Central memory CD4-positive, alpha-beta T cell (primary cell): ENCODE measurements at places on chromosomes 6 and 20.
A peak's percentile ranks its signal among the peaks of the same experiment; 100 is the strongest.

- no peak for DNase-seq
Observed at GRCh38 chr20:32570401-32571190, 14.5 kb downstream of the NOL4L start.

DNA sequence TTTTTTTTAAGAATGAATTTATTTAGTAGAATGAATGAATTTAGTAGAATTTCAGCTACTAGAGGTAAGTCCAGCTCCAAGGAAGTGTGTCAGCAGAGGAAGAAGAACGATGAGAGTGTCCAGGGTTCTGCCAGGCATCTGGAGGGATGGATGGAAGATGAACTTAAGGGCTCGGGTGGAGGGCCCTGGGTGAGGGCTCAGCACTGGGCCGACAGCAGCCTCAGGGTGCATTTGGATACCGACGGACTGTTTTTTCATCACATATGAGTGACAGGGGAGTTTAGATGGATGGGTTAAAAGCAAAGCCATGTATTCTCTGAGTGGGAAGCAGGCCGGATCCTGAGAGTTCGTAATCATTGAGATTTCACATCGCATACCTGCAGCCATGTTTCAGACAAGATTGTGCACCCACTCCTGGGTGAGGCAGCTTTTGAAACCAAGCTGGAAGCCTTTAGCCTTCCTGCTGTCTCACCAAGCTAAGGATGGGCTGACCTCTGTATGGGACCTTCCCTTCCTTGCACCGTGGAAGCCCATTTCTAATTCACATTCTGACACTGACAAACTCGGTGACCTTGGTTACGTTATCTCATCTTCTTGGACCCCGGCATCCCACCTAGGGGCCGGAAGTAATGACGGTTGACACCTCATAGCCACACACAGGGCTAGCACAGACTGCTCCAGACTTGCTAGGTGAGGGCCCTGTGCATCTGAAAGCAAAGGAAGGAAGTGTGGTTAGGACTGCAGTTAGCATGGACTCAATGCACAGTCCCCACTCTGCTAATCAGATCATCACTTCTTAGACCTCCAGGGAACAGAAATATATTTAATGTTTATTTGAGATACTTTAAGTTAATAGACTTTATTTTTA lies 228.5 kb downstream of the SLC24A3 start:
- no peak for DNase-seq

- no peak for DNase-seq
Observed at GRCh38 chr20:64160526-64161355, 3.5 kb upstream of the MYT1 start.

DNA sequence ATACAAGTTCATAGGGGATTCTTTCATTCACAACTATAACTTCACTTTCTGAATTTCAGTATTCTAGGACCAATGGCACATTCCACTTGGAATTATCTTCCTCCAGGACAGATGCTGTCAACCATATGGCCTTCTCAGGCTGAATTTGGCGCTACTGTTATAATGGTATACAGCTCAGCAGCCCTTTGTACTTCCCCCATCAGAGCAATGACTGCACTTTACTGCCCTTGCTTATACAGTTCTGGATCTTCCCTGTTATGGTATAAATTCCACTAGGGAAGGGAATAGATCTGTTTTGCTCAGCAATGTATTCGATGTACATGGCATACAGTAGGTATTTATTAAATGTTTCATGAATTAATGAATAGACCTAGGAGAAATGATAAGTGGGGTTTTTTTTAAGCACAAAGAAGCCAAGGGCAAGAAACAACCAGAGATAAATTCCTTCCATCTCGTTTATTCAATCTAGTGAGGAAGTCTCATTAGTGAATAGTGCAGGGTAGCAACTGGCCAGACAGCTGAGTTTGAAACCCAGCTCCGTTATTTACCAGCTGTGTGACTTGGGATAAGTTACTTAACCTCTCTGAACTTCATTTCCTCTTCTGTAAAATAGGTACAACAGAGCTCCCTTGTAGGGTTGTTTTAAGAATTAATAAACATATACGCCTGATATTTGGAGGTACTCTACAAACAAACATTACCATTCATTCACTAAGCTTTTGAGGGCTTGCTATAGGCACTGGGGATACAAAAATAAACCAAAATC lies 97.1 kb upstream of the PRDM1 start:
- no peak for DNase-seq

DNA sequence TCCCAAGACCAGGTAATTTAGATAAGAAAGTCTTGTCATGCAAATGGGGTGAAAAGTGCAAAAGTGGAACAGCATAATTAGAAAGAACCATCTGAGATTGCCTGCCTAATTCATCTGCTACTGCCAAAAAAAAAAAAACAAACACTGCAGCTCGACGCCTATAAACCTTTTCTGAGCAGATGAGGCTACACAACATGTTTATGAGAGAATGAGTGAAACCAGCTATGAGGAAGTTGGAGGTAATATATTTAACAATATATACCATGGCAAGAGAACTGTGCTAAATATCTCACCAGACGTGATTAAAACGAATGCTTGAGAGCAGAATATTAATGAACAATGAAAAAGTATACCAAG lies 50.0 kb downstream of the LAMA4 start:
- no peak for DNase-seq

DNA sequence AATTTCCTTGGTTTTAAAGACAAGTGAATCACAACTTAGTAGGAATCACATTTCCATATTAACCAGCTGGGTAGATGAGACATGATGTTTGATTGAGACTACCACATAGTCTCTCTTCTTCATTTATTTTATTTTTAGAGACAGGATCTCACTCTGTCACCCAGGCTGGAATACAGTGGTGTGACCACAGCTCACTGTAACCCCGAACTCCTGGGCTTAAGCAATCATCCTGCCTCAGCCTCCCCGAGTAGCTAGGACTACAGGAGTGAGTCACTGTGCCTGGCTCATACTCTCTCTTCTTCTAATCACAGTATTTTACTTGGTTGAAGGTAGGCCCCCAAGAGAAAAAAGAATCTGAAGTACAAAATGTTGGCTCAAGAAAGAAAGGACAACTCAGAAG lies 80.2 kb upstream of the ASF1A start:
- DNase-seq = no peak

DNA sequence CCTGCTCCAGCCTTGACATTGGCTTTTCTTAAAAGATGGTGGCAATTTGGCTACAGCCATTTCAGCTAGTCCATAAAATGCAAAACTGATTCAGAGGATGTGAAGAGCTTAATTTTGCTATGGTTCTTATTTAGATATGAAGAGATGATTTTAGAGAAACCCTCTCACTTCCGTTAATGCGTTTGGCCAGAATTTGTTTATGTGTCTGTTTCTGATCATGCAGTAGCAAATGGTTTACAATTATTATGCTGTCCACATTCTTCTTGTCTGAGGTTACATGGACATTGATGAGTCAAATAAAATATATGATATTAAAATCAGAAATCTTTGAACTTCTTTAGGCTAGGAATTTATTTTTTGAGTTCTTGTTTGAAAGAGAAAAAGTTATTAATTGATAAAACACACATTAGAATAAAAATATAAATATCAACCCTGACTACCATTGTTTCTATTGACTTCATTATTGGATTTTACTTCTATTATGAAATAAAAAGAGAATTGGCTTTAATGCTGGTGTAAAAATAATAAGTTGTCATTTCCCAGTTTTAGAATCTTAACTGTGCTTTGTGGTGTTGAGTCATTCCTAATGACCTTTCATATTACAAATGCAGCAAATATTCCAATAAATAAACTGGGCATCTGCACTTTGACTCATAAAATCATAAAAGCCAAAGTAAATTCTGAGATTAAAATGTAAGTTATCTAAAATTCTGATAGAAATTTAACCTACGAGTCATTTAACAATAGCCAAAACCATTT lies 1286.0 kb upstream of the GJE1 start:
- DNase-seq = no peak

- no peak for DNase-seq
Observed at GRCh38 chr20:859751-860231, 26.3 kb downstream of the FAM110A start.

DNA sequence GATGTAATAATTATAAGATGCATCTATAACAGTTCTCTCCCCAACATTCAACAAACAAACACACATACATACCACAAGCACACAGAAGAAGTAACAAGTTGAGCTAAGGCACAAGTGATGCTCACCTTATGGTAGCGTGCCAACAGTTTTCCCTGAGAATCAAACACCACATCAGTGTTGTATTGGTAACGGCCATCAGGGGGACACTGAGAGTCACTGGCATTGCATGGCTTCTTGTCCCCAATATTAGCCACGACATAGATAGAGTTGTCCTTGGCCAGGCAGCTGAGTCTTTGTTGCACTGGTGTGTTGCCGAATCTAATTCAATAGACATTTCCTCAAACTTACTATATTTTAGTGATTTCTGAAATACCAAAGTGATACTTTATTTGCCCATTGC lies 14.8 kb upstream of the VNN1 start:
- no peak for DNase-seq

DNA sequence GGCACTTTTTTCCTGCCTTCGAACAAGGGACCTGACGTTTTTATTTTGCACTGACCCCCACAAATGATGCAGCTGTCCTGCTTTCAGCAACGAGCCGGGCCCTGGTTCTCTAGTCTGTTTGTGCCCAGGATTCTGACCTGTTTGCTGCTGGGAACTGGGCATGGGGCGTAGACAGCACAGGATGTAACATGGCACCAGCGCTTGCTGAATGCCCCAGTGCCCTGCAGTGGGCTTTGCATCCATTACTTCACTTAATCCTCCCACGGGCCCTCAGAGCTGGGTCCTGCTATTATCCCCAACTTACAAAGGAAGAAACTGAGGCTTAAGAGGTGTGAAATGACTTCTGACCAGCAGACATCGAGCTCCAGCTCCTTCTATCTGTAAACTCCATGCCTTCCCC lies 80.4 kb upstream of the PMEPA1 start:
- DNase-seq = no peak

- DNase-seq = no peak
Observed at GRCh38 chr20:46242390-46242789, 65.9 kb downstream of the CDH22 start.

DNA sequence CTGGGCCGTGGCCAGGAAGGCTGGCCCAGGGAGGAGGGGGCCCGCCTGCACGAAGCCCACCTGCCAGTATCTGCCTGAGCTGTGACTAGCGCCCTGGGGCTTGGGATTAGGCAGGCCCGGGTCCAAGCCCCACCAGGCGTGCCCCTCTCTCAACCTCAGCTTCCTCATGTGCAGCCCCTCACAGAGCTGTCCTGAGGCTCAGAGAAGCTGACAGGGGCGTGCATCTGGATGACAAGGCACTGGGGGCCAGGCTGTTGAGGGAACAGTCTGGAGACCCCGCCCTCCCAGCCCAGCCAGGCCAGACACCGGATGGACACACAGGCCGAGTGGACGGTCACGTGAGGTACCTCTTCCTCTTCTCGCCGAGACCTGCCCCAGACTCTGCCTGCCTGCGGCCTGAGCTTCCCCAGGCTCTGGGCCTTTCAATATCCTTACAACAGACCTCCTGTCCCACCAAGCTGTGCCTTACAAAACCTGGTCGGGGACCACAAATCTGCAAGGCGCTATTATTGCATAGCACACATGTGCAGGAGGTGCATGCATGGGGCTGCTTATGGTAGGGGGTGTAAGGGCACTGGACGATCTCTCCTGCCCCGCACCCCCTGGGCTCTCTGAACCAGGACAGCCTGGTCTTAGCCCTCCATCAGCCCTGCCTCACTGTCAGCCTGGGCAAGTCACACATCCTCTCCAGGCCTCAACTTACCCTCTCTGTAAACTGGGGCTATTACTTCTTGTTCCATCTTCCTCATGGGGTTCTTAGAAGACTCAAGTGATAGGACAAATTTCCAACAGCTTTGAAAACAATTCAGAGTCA lies 20.0 kb downstream of the NOL4L start:
- no peak for DNase-seq

DNA sequence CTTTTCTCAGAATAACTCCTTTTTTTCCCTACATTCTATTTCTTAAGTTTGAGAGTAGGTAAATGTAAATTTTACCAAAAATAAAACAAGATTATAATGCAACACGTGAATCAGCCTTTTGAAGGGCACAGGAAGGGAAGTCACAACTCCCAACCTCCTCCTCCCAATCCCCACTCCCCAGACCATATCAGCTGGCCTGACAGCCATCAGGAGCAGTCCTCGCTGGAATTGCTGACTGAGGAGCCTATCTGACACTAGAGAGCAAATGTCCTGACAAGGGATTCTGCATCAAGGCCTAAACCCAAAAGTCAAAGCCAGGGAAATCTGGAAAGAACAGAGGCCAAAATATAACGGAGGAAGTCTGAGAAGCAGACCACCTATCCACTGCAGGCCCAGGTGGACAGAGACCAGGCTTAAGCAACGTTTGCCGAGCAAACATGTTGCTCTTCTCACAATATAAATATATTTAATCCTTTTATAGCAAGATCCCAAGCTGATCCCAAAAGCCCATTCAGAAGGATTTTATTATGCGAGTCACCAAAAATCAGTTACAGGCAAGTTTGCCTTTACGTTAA lies 2.5 kb downstream of the RRAGD start:
- no peak for DNase-seq

DNA sequence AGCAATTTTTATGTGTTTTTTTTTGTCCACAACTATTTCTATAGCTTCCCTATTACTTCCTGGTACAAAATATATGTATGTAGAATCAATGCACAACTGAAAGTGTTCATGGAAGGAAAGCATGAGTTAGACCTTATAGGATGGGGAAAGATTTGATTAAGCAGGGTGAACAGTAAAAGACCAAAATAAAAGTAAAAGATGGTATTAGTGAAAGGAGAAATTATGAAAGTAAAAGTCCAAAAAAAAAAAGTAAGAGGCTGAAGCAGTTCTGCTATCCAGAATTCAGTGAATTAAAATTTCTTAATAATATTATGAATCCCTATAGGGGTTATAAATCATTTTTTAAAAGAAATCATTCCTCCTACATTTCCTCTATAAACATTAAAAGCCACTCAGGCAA lies 114.3 kb downstream of the EPHA7 start:
- no peak for DNase-seq

- peak; percentile 62 for DNase-seq
Observed at GRCh38 chr20:35145141-35145564, 2.0 kb downstream of the EDEM2 start.

- no peak for DNase-seq
Observed at GRCh38 chr20:48777005-48777404, 50.8 kb downstream of the PREX1 start.

- no peak for DNase-seq
Observed at GRCh38 chr6:86558318-86558717, 379.0 kb upstream of the HTR1E start.

DNA sequence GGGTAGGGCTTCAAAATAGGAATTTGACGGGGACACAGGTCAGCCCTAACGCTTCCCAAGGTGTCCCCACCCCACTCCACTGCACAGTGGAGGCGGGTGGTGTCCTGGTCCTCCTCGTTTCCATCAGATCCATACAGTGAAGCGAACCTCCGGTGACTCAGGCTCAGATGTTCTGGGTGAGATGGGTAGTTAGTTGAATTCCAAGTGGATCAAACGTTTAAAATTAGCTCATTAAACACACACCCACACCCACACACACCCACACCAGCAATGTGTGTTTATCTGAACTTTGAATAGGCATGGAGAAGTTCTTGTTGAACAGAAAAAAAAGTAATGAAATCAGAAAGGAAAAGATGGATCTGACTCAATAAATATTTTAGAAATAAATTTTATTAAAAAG lies 58.9 kb downstream of the CDH4 start:
- no peak for DNase-seq
